CD4-positive, alpha-beta T cell treated with Interleukin-12 subunit alpha and Interleukin-12 subunit beta, for 1 hour (primary cell): ENCODE measurements at places on chromosomes 2 and 18.
A peak's percentile ranks its signal among the peaks of the same experiment; 100 is the strongest.

DNA sequence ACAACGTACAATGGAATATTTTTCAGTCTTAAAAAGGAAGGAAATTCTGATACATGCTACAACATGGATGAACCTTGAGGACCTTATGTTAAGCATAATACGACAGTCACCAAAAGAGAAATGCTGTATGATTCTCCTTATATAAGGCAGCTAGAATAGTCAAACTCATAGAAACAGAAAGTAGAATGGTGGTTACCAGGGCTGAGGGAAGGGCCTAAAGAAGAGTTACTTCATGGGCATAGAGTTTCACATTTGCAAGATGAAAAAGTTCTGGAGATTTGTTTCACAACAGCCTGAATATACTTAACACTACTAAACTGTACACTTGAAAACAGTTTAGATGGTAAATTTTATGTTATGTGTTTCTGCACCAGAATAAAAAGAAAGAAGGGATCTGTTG, 113.3 kb downstream of the GALNT1 start:
- DNase-seq, result no peak

DNA sequence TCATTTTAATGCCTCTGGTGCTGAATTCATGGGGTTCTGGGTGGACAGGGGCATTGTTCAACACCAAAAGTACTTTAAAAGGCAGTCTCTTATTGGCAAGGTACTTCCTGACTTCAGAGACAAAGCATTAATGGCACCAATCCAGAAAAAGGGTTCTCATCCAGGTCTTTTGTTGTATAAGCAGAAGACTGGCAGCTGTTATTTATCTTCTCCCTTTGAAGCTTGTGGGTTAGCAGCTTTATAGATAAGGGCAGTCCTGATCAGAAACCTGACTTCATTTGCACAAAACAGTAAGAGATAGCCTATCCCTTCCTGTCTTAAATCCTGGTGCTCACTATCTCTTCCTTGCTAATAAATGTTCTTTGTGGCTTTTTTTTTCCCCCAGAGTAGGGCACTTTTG, 68.8 kb downstream of the VPS54 start:
- DNase-seq, result no peak

DNA sequence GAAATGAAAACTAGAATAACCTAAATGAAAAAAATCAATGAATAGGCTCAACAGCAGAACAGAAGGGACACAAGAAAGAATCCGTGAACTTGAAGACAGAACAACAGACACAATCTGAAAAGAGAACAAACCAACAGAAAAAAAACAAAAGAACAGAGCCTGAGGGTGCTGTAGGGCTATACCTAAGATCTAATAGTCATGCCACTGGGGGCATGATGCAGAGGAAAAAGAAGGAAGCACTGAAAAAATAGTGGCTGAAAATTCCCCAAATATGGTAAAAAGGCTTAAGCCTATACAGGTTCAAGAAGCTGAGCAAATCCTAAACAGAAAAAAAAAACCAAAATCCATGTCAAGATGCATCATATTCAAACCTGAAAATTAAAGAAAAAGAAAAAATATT, 50.3 kb downstream of the KANSL3 start:
- DNase-seq, result no peak

DNA sequence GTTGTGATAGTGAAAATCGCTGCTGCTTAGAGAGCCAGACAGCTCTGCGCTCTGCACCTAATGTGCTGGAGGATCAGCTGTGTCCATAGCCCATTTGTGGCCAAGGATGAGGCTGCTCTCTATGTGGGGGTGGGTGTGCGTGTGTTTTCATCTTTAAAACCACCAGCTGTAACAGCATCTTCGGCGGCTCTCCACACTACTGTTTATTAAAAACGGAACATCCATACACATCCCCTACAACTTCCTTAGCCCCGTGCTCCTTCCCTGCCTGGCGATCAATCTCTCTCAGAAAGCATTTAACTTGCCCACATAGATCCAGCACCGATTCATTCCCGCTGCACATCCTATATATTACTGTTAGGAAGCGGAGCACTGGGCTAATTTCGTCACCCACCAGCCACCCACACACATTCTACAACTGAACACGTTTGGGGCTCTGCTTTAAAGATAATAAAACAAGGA, 1.6 kb downstream of the CELF4 start:
- no peak for DNase-seq

DNA sequence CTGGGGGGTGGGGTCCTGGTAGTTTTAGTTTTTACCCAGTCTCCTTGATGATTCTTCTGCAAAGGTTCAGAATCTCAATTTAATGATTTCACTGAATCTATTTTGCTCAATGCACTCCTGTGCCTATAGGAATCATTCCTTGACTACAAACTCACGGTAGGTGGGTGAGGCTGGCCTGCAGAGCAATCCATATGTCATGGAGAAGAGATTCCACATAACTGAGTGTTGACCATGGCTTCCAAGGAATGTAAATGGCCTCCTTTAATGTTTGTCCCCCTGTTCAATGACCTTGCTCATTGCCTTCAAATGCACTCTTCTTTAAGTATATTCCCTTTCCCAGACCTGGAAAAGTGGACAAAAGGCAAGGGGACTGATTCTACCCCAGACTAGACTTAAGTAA, 12.5 kb downstream of the FAP start:
- DNase-seq, result no peak

DNA sequence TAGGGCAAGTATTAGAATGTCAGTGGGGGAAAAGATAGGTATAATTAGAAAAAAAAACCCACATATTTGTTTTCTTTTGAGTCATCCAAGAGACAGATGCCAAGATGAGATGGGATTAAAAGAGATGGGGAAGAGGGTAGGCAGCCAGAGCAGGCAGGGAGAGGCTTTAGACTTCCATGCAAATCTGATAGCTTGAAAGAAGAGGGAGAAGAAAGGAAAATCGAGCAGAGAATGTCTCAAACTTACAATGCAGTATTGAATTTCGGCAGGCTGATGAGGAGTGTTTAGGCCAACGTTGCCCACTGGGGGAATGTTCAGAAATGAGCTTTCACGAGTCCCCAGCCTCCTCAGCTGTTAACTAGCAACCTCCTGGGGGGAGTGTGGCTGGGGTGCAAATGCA, 91.3 kb downstream of the SPATS2L start:
- DNase-seq, result no peak

GRCh38 chr2:30041884-30042283, 104.9 kb upstream of the YPEL5 start:
- DNase-seq, result no peak

DNA sequence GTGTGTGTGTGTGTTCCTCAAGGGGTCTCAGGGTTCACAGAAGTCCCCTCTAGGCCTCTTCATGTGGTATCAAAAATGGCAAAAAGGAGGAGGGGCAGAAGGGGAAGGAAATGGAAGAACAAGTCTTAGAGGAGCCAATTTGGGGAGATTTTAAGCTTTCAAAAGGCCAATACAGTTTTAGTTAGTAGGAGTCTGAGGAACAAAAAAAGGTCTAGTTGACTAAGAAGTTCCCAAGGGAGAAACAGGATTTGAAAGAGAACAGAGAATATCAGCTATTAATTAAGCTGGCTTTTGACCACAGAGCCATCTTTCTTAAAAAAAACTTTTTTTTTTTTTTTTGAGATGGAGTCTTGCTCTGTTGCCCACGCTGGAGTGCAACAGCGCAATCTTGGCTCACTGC, 7.1 kb downstream of the RNF125 start:
- no peak for DNase-seq

GRCh38 chr2:240996161-240996833, 2.1 kb upstream of the SNED1 start:
- no peak for DNase-seq

DNA sequence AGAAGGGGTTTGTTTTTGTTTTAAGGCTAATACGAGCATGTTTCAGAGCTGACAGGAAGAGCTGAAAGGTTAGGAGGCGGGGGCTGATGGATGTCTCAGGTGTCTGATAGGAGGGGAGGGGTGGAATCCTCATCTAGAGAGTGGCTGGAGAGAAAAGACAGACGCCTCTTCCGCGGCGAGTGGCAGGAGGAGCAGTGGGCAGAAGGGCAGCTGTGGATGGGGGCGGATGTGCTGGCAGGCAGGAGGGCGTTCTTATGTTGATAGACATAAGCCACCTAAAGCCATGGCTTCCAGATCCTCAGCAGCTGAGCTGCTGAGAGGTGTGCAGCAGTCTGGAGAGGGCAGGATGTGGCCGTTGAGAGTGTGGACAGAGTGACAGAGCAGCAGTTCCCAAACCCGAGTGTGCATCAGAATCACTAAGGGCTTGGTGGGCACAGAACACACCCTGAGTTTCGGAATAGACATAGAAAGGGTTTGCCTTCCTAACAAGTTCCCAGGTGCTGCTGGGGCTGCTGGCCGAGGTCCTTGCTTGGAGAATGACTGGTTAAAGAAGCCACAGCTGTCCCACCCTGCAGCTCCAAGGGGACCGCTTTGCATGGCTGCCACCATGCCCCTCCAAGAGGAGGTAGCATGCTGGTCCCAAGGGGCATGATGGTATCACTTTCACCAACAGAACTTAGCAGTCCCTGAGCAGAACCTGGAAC, 3.0 kb upstream of the ITM2C start:
- no peak for DNase-seq

- no peak for DNase-seq
These were observed 108.2 kb upstream of the KLHL14 start for GRCh38 chr18:32881009-32881408.

- no peak for DNase-seq
These were observed 35.4 kb downstream of the NTSR2 start for GRCh38 chr2:11634584-11634983.

GRCh38 chr18:53380063-53380639, 844.3 kb downstream of the MBD2 start:
- DNase-seq, result no peak

GRCh38 chr2:84778911-84779690, 101.8 kb downstream of the TRABD2A start:
- DNase-seq, result peak; percentile 37

GRCh38 chr18:73717570-73717969, 430.1 kb downstream of the FBXO15 start:
- no peak for DNase-seq

GRCh38 chr2:176833671-176834070, 378.9 kb upstream of the HNRNPA3 start:
- no peak for DNase-seq

GRCh38 chr2:68710336-68710735, 24.3 kb upstream of the ARHGAP25 start:
- DNase-seq, result no peak

DNA sequence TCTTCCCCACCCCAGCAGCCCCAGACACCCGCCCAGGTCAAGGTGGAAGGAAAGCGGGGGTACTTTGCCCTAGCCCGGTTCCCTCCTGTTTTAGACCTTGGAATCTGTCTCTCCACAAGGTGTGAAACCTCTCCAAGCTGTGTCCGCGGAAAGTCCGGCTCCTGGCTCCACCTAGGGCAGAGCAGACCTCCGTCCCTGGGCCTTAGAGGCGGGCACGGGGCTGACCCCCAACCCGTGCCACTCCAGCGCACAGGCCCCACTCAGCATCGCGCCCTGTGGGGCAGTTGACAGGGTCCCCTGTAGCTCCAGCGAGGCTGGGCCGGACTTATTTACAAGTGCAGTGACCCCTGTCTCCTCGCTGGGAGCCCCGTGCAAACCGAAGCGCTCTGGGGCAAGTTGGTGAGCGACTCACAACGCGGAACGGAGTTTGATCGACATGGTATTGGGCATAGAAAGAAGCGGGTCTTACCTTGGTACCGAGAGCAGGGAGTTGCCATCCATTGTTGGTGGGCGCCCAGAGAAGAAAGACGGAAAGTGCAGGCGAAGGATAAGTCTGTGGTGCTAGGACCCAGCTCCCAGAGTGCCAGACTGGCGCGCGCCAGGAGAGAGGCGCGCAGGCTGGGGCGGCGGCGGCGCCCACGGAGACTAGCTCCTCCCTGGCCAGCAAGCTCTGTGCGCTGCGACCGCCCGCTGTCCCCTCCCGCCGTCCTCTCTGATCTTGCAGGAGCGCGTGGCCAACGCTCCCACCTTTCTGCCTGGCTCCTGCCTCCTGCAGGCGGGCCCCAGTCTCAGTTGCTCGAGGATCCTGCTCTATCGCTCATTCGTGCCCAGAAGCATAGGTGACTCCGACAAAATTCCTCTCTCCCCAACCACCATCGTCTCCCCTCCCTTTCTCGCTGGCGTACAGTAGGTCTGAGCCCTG, at the start of gene SPHKAP:
SPHKAP (minus strand) TSS at position 590 of the 922 bp plus-strand sequence; CDS start at position 501, 89 bp downstream.
- DNase-seq, result no peak

DNA sequence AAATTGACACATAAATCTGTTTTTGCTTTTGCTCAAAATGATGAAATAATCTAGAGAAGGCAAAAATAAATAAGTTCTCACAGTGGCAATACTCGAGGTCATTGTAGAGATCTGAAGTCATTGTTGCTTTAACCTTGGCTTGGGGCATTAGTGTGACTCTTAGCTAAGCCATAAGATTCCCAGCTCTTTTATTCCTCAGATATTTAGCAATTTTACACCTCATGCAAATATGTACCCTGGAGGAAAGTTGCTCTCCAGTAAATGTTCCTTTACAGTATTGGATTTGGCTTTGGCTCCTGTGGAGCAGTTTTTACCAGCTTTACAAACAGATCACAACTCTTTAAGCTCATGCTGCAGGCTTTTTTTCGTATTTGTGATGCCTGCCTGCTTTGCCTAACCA, 134.2 kb upstream of the NABP1 start:
- DNase-seq, result no peak

DNA sequence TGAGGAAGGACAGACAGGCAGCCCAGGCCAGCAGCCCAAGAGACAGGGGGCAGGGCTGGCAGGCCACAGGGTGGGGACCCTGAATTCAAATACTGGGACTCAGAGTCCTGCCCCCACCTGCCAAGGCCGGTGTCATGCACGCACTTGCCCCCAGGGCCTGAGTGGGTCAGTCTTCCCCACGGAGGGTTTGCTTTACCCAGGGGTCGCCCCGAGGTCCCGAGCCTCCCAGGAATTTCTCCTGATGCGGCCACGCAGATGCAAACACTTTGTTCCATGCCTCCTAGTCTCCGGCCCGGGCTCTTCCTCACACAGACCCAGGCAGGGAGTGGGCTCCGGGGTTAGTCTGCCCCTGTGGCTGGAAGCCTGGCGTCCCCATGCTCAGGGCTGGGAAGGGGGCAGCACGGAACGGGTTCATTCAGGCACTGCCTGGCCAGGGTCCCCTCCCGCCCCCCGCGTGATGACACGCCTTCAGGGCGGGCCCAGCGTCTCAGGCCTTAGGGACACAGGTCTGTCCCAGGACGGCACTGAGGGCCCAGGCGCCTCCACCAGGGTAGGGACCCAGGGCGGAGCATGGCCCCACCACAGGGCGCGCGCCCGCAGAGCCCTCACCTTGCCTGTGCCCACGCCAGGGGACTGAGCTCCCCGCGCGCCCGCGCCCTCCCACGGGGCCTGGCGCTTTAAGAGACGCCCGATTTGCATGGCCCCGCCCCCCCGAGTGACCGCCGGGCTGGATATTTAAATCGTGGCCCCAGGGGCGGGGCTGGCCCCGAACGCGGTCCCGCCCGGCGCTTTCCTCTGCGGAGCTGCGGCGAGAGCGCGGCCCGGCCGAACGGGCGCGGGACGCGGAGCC, at the start of gene SNED1:
SNED1 (plus strand) TSS at position 763 of the 850 bp plus-strand sequence. CDS start 220 bp downstream, outside the sequence.
- peak; percentile 48 for DNase-seq

DNA sequence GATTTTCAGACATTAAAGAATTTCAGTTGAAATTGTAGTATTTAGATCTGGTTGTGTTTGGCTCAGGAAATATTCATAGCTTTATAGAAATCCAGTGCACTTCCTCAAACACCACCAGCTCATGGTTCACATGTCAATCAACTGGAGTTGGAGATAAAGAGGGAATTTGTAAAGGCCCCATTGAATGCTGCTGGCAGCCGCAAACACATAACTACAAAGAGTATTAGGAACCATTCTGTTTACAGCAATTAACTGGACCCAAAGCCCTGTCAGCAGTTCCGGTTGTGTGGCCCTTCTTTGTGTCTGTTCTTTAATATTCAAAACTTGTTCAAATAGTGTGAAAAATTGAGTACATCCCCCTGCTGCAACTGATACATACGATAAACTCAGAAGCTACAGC, 107.4 kb upstream of the LRRTM4 start:
- DNase-seq, result no peak

GRCh38 chr2:62287899-62288880, 92.3 kb downstream of the B3GNT2 start:
- peak; percentile 67 for DNase-seq
